Jurkat, Clone E6-1 (cell line): ENCODE measurements at places on chromosomes 11 and 22.

- peak; percentile 76 for DNase-seq
Measured at GRCh38 chr11:10322830-10323792, 18.2 kb downstream of the ADM start.

DNA sequence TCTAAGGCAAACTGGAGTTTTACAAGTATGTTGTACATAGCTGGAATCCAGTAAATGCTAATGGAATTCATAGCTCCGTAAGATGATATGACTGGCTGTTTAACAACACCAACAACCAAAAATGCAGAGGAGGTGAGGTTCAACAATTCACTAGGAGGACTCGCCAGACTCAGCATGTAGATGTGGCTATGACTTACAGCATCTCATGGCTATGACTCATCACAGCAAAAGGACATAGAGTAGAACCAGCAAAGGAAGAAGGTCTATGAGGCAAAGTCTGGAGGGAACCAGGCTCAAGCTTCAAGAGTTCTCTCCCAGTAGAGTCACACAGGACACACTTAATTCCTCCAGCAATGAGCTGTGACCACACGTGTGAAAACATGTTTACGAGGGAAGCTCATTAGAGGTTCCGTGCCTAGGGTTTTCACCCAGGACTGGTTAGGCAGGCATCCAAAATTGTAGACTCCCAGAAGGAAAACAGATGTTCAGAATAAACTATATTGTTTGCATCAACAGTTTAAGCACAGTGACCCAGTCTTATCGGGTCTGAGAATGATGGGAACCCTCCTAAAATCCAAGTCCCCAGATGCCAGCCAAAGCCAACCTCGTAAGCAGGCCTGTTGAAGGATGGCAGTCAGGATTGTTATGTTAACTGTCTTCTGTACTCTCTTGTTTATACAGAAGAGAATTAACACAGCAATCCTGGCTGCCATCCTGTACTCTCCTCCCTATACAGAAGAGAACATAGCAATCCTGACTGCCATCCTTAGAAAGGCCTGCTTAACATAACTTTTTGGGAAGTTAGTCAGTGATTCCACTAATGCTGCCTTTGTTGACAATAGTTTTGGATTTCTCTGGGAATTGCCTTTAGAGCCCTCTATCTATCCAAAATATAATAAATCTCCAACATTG, 116.6 kb downstream of the LARGE1 start:
- no peak for DNase-seq

GRCh38 chr11:117068303-117068860, 29.8 kb downstream of the SIK3 start:
- no peak for DNase-seq

DNA sequence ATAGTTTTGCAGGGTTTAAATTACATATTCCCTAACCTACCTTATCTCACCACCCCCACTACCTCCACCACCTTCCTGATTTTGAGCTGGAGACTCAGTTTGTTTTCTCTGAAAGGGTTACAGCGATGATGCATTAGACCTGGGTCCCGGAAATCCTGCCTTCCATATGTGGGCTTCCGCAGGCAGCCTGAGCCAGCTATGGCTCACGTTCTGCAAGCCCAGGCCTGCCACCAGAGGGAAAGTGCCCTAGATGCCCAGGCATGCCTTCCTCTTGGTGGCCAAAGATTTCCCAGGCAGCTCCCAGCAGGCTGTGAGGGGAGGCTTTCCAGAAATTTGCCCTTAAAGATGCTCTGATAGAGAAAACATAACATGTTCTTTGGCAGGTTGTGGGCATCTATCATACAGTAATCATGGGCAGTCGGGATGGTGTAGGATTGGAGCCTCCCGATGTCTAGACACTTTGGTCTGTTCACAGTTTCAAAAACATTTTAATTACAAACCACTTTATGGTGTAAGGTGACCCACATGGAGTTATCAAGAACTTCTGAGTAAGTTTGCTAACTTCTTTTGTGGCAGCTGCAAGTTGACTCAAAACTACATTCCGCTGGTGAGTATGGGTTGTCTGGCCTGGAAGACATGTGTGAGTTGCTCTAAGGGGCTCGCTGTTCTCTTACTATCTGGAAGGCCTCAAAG, 79.3 kb downstream of the MICAL2 start:
- DNase-seq: no peak

DNA sequence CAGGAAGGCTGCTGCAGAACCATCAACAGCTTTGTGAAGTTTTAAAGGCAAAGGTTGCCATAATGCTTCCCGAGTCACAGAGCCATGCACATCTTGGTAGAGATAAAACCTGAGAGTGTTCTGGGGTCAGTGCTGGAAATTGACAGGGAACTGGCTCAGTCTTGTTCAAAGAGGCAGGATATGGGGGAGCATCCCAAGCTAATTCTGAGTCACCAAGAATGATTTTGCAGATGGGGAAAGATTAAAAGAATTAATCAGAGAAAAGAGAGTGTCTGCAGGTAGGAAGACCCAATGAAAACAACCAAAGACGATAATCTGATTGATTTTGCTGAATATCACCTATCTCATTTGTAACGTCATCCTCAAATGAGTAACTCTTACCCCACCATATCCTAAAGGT, 99.9 kb upstream of the CD44 start:
- DNase-seq: no peak

GRCh38 chr11:113289431-113290187, 24.8 kb upstream of the TTC12 start:
- DNase-seq: peak; percentile 21

- no peak for DNase-seq
Measured at GRCh38 chr11:64867748-64868462, 10.5 kb downstream of the EHD1 start.

GRCh38 chr11:122232985-122233384, 117.0 kb upstream of the BLID start:
- DNase-seq: no peak

- DNase-seq: no peak
Measured at GRCh38 chr11:75777461-75778110, 9.0 kb downstream of the DGAT2 start.

DNA sequence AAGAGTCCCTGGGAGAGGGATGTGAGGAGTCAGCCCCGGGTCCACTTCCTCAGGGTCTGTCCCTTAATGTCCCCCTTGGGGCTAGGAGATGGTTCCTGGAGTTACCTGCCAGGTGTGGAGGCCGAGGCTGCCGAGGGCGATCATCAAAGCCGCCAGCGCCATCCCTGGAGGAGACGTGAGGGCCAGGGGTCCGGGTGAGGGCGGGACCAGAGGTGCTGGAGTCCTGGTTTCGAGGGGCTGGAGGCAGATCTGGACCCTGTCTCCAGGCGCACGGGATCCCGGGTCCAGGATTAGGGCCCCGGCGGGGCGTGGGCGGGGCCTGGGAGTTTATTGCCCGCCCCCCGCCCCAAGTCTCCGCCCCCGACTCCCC, at the start of gene ART5:
TSS of gene ART5 (minus strand) at position 292 of the 370 bp plus-strand sequence. CDS start at position 162, 130 bp downstream.
- no peak for DNase-seq

DNA sequence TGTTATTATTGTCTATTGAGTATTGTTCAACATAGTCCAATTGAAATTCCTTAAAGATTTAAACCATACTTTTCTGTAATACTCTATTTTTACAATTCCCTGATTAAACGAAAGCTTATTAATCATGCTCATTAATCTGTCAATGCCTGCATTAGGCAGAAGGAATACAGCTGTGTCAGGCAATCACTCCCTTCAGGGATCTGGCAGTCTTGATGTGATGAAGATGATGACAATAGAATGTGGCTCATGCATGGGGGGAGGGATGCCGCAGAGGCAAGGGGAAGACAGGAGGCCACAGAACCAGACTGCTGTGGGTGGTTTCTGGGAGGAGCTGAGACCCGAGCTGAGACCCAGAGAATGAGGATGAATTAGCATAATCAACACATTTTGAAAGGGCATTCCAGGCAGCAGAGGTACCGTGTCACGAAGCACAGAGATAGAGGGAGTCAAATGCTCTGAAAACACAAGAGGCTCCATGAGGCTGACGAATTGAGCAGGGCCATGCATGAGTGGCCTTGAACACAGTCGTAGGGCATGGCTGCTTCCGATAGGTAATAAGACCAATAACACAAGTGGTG, 1075.5 kb downstream of the OPCML start:
- DNase-seq: no peak

GRCh38 chr22:36930041-36930935, 16.9 kb downstream of the CSF2RB start:
- no peak for DNase-seq
